Karpas-422 (cell line): ENCODE measurements at places on chromosomes 6 and 20. TPM values are rescaled to one million over a fixed set of nuclear protein-coding genes. Genes with fewer than 3 reads are reported as not detected.

DNA sequence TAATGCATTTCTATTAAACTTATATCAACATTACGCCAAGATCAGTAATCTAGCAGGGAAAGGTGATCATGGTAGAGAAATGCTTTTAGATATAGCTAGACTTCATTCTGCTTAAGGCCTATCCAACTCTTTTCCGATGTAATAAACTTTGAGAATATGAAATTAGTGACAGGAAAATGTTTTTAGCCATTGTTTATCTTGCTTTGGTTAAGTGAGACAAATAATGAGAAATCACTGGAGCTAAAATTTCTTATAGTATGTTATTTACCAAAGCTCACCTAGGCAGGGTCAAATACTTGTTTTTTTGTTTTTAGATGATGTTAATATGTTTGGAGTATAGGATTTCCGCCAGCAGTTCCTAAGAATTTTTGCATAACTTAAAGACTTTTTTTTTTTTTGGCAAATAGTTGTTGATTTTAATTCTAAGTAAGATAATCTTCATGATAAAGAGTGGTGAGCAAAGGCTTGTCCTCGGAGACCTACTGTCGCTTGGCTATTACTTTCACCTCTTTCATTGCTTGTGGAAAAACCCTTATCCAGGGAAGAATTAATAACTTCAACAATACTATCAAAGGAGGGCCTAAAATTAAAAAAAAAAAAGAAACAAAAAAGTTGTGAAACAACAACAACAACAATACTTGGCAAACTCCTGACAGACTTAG, 98.3 kb downstream of the SOX4 start:
- DNase-seq, result no peak

DNA sequence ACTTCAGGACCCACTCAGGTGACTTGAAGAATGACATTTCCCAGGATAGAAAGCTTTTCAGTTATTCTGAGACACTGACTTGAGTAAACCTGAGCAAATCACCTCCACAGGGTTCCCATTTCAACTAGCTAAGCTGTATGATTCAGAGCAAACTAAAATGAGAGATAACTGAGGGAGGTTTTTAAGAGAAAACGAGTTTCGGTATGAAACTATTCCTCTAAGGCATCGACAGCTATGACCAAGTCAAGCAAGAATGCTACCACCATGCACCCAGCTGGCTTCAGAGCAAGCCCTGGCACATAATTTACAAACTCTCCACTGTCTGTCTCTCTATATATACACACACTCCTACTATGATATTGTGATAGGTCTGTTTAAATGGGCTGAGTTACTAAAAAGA, 75.4 kb downstream of the PERP start:
- no peak for DNase-seq

GRCh38 chr6:166274163-166274562, 34.0 kb downstream of the PRR18 start:
- no peak for DNase-seq

DNA sequence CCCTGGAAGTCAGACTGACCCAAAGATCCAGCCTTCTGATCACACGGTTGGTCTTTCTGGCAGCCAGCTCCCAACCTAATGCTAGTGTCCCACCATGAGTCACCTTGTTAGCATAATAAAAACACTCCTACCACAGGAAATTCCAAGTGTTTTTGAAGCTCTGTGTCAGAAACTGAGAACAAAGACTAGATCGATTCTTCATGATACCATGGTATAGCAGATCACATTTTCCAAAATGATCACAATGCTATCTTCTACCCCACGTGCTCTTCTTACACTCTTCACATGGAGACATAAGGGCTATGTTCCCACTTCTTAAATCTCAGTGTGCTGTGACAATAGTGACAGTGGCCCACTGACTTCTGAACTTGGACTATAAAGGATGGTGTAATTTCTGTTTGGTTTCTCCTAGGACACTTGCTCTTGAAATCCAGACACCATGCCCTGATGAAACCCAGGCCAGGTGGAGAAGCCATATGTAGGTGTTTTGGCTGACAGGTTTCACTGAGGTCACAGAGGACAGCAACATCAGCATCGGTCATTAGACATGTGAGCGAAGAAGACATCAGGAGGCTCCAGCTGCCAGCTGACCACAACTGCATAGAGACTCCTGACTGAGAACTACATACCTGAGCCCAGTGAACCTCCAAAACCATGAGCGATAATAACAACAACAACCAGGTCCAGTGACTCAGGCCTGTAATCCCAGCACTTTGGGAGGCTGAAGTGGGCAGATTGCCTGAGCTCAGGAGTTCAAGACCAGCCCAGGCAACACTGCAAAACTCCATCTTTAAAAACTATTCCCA, 57.5 kb downstream of the MKKS start:
- DNase-seq, result no peak

Gene CD40
- total RNA-seq, result 6.3 and 12.1 TPM in 2 replicates

Gene ZSWIM1
- total RNA-seq, result 10.8 and 19.0 TPM in 2 replicates

Gene DSN1
- total RNA-seq, result 15.4 and 16.3 TPM in 2 replicates

Gene ZSCAN26
- total RNA-seq, result 16.8 and 19.2 TPM in 2 replicates

Gene NMBR
- not detected in 2 replicates for total RNA-seq
